ENCODE measurements at places on chromosomes 7 and 10.

GRCh38 chr7:13848681-13849131 is 140.8 kb downstream of the ETV1 start:
- no peaks in the 10 kb centered on the region for H3K27me3 ChIP-seq
- no peak for DNase-seq
- H3K27ac ChIP-seq = no peak overlapping the region
- no peaks in the 10 kb centered on the region for H3K36me3 ChIP-seq
- H3K4me3 ChIP-seq = no peak overlapping the region

- no peaks in the 10 kb centered on the region for H3K27me3 ChIP-seq
- H3K4me3 ChIP-seq = no peak overlapping the region
- no peak overlapping the region for H3K27ac ChIP-seq
- H3K36me3 ChIP-seq = no peaks in the 10 kb centered on the region
Measured at GRCh38 chr7:124269774-124270173, 236.9 kb upstream of the TMEM229A start.

GRCh38 chr7:120052884-120053382 is 220.0 kb upstream of the KCND2 start:
- peak; percentile 80 for DNase-seq
- H3K27me3 ChIP-seq = no peaks in the 10 kb centered on the region
- no peaks in the 10 kb centered on the region for H3K4me1 ChIP-seq
- no peaks in the 10 kb centered on the region for H3K36me3 ChIP-seq

GRCh38 chr7:10657837-10658236 is 315.8 kb upstream of the PHF14 start:
- H3K27me3 ChIP-seq = no peaks in the 10 kb centered on the region
- no peaks in the 10 kb centered on the region for H3K36me3 ChIP-seq
- no peaks in the 10 kb centered on the region for H3K4me1 ChIP-seq
- no peak overlapping the region for H3K4me3 ChIP-seq

DNA sequence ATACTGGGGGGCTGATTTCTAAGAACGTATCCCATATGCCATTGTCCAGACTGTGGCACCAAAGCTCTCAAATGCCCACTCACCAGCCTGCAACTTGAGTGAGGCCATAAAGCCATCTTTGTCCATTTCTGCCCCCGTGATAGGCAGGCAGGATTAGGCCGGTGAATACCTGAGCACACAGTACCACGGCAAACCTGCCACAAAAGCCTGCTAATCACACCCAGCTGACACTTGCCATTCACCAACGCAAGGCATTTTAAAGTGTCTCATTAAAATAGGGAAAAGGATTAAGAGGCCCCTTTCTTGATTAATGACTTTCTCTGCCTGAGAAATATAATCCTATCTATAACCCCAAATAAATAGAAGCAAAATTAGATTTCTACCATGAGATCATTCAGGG is 111.4 kb upstream of the NANOS1 start:
- H3K27me3 ChIP-seq = no peaks in the 10 kb centered on the region
- no peak for DNase-seq
- no peak overlapping the region for H3K27ac ChIP-seq

DNA sequence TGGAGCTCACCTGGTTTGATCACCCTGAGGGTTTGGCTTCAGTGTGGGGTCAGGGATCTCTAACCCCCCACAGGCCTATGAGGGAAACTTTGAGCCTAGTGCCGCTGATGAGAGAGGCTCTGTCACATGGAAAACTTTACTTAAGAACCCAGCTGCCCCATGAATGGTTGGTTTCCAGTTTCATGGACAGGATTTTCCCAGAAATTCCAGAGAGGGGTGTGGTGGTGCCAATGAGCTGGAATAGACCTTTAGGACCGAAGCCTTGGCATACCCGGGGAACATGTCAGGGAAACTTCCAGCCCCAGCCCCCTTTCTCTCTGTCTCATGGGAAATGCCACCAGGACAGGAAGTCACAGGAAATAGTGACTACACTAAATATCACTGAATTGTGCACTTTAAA is 36.9 kb downstream of the AKR1B1 start:
- no peak for DNase-seq
- no peak overlapping the region for H3K4me3 ChIP-seq
- H3K4me1 ChIP-seq = no peaks in the 10 kb centered on the region
- H3K27me3 ChIP-seq = no peaks in the 10 kb centered on the region
- H3K36me3 ChIP-seq = no peaks in the 10 kb centered on the region

DNA sequence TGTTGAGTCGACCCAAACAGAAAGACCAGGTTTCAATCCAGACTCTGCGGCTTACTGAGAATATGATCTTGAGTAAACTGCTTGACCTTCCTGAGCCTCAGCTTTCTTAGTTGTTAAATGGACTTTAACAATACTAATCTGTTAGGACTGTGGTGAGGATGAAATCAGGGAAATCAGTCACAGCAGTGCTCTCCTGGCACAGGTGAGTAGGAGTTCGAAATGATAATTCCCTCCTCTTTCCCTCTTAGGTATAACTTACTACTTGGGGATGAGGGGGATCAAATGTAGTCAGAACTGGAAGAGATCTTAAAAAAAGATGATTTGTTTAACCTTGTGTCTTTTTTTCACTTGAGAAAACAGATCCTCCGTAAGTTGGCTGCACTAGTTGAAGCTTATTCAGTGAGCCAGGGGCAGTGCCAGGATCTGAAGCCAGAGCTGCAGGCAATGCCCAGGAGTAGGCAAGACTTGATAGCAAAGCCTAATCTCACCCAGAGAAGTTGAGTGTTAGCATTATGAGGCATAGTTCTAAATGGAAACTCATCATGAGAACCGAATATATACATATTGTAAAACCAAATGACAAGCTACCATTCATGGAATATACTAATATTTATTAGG is 1.8 kb upstream of the MAGI2 start:
- H3K4me3 ChIP-seq = peak overlapping the region; percentile 83
- no peaks in the 10 kb centered on the region for H3K36me3 ChIP-seq
- H3K27me3 ChIP-seq = no peaks in the 10 kb centered on the region
- DNase-seq = no peak
- peak overlapping the region; percentile 94 for H3K27ac ChIP-seq

- DNase-seq = no peak
- H3K4me1 ChIP-seq = no peaks in the 10 kb centered on the region
- no peaks in the 10 kb centered on the region for H3K36me3 ChIP-seq
- no peak overlapping the region for H3K4me3 ChIP-seq
- no peak overlapping the region for H3K27ac ChIP-seq
Measured at GRCh38 chr10:81911328-81911727, 36.3 kb downstream of the NRG3 start.

- no peak overlapping the region for H3K27ac ChIP-seq
- H3K36me3 ChIP-seq = no peaks in the 10 kb centered on the region
- no peaks in the 10 kb centered on the region for H3K4me1 ChIP-seq
- no peak overlapping the region for H3K4me3 ChIP-seq
- H3K27me3 ChIP-seq = no peaks in the 10 kb centered on the region
Measured at GRCh38 chr10:126979311-126979710, 74.1 kb downstream of the DOCK1 start.

- no peak for DNase-seq
- no peaks in the 10 kb centered on the region for H3K4me1 ChIP-seq
- no peak overlapping the region for H3K27ac ChIP-seq
- H3K36me3 ChIP-seq = no peaks in the 10 kb centered on the region
Measured at GRCh38 chr7:68964060-68964459, 634.2 kb upstream of the AUTS2 start.

- H3K27ac ChIP-seq = no peak overlapping the region
- no peaks in the 10 kb centered on the region for H3K4me1 ChIP-seq
- no peak overlapping the region for H3K4me3 ChIP-seq
- DNase-seq = no peak
- H3K36me3 ChIP-seq = no peaks in the 10 kb centered on the region
Measured at GRCh38 chr10:132076578-132077081, 10.9 kb downstream of the JAKMIP3 start.

DNA sequence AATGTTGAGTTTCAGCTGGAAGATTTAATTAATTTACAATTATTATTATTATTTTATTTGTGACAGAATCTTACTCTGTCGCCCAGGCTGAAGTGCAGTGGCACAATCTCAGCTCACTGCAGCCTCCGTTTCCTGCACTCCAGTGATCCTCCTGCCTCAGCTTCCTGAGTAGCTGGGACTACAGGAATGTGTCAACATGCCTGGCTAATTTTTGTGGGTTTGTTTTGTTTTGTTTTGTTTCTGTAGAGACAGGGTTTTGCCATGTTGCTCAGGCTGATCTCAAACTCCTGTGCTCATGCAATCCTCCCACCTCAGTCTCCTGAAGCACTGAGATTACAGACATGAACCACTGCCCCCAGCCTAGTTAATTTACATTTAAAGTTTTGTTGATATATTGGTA is 93.8 kb upstream of the MEOX2 start:
- no peak overlapping the region for H3K4me3 ChIP-seq
- no peaks in the 10 kb centered on the region for H3K27me3 ChIP-seq
- no peaks in the 10 kb centered on the region for H3K4me1 ChIP-seq
- H3K27ac ChIP-seq = no peak overlapping the region
- no peaks in the 10 kb centered on the region for H3K36me3 ChIP-seq
- no peak for DNase-seq

DNA sequence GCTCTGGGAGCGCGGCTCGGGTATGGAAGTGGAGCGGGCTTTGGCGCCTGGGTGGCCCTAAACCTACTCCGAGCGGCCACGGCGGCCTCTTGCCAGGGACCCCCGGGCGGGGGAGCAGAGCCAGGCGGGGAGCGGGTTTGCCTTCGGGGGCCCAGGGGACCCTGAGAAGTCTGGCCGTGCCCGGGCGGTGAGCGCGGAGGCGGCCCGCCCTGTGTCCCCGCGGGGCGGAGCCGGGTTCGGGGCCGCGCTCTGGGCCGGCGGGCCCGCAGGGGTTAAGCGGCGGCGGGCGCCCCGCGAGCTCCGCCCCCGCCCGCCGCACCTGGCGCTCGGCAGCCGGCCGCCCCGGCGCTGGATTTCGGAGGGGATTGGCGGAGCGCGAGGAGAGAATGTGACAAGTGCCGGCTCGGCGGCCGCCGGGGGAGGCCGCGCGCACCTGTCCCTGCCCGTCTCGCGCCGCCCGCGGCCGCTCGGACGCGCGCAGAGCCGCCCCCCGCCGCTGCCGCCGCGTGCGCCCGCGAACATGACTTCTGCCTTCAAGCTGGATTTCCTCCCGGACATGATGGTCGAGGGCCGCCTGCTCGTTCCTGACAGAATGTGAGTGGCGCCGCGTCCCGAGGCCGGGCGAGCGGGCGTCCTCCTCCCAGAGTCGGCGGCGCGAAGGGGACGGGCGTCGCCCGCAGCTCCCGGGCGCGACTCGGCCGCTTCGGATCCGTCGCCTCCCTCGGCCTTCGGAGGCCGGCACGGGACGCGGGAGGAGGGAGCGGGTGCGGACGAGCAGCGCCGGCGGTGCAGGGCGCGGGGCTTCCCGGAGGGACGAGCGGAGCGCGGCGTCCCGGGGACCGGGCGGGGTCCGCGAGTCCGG is at the start of gene CELF2:
CELF2 (plus strand) TSS at position 303 of the 862 bp plus-strand sequence; CDS start at position 521, 218 bp downstream.
- H3K4me1 ChIP-seq = no peaks in the 10 kb centered on the region
- H3K27me3 ChIP-seq = no peaks in the 10 kb centered on the region
- H3K36me3 ChIP-seq = no peaks in the 10 kb centered on the region
- H3K27ac ChIP-seq = peak within 1 kb of the TSS; percentile 86
- DNase-seq = peak; percentile 49

GRCh38 chr10:17120694-17121093 is 8.9 kb downstream of the CUBN start:
- DNase-seq = no peak
- H3K27me3 ChIP-seq = no peaks in the 10 kb centered on the region
- no peaks in the 10 kb centered on the region for H3K4me1 ChIP-seq
- H3K36me3 ChIP-seq = no peaks in the 10 kb centered on the region
- no peak overlapping the region for H3K27ac ChIP-seq
- H3K4me3 ChIP-seq = no peak overlapping the region

DNA sequence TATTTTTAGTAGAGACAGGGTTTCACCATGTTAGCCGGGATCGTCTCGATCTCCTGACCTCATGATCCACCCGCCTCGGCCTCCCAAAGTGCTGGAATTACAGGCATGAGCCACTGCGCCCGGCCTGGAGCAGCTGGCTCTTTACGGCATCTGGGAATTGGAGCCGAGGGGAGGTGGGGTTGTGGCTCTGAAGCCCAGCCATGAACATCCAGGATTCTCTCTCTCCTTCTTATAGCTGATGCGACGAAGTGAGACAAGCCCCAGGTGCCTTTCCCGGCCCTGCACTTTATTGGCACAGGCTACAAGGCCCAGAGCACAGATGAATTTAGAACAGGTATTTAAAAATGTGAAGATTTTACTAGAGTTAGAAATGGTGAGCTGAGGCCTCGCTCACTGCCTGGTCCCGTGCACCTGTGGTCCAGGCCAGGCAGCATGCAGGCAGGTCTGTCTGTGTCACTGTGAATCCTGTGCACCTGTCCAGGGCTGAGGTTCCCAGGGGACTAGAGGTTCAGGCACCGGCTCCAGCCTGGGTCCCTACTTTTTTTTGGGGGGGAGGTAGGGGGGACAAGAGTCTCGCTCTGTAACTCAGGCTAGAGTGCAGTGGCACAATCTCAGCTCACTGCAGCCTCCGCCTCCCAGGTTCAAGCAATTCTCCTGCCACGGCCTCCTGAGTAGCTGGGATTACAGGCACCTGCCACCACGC is 379.7 kb upstream of the FOXK1 start:
- H3K4me3 ChIP-seq = no peak overlapping the region
- no peak overlapping the region for H3K27ac ChIP-seq
- H3K36me3 ChIP-seq = no peaks in the 10 kb centered on the region

DNA sequence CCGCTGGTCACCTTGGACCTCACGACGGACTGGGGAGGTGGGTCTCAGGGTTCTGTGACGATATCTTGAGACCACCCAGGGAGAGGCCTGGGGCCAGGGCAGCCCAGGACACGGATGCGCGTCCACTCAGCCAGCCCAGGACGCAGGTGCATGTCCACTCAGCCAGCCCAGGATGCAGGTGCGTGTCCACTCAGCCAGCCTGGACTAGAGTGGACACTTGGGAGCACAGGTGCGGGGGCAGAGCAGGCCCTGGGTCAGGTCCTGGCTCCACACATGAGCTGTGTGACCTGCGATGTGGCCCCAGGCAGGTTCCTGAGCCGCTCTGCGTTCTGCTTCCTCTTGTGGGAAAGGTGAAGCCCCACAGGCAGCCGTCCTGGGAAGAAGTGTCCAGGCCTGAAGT is 22.2 kb downstream of the KNDC1 start:
- no peak overlapping the region for H3K27ac ChIP-seq
- H3K27me3 ChIP-seq = no peaks in the 10 kb centered on the region
- no peaks in the 10 kb centered on the region for H3K4me1 ChIP-seq
- no peak for DNase-seq
- H3K4me3 ChIP-seq = no peak overlapping the region

DNA sequence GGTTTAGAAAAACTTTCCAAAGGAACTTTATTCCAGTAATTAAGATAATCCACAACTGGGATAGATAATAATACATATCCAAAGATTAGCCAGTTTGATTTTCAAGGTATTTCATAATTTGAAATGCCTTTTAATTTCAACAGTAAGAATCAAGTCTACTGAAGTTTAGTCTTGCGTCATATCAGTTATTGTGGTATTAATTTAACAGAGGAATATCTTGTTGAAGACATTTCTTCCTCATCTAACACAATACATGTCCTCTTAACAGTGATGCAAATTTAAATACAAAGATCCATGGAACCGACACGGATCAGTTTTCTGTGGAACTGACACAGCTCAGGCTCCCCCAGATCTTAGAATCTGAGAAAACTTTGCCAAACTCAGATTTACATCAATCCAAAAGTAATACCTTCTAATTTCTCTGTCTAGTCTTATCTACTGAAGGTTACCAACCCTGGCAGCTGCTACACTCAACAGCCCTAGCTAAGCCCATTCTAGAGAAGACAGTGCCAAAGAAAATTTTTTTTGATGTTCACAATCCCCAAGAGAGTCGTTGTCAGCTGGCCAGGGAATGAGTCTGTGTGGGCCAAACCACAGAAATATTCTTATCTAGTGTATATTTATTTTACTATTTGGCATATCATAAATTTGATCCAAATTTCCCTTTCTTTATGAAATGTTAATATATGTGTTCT is 365.2 kb upstream of the MEOX2 start:
- no peaks in the 10 kb centered on the region for H3K4me1 ChIP-seq
- no peak overlapping the region for H3K4me3 ChIP-seq
- DNase-seq = no peak
- H3K27me3 ChIP-seq = no peaks in the 10 kb centered on the region

All from uterus (tissue), 4 donors.